Activated CD8-positive, alpha-beta memory T cell treated with anti-CD3 and anti-CD28 coated beads for 48 hours (primary cell): ENCODE measurements at places on chromosomes 3 and 15.

DNA sequence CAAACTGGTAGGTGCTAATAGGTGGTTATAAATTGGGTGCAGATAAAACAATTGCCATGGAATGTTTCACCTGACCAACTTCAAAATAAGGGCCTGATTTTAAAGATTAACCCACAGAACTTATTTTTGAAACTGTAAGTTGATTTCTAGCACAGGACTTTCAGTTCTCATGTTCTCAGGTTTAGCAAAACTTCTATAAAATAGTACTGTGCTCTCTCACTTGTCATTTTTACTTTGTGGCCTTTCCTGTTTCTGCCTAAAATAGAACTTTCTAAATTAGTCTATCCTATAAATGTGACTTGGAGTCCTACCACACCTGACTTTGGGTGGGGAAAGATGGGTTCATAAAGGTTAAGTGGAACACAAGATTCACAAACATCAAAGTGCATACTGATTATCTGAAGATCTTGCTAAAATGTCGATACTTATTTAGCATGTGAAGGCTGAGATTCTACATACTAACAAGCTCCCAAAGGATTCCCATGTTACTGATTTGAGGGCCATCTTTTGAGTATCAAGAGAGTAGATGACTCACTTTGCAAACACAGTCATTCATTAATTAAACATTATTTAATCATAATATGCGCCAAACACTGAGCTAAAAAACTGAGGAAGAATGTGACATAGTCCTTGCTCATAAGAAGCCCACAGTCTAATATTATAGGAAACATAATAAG, 38.6 kb downstream of the BTLA start:
- DNase-seq: no peak

GRCh38 chr15:44092221-44092620, 102.8 kb downstream of the FRMD5 start:
- no peak for DNase-seq

DNA sequence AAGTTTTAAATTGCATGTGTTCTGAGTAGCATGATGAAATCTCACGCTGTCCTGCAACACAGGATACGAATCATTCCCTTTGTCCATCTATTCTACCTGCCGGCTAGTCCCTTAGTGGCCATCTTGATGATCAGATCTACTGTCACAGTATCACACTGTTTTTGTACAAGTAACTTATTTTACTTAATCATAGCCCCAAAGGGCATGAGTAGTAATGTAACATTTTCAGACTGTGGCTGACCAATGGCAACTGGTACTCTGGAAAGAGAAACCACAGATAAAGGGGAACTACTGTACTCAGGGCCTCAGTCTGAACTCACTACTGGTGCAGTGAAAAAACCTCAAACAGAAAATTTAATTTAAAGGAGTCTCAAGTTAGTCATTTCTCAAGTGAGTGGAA, 127.3 kb upstream of the MRPL3 start:
- DNase-seq: no peak

DNA sequence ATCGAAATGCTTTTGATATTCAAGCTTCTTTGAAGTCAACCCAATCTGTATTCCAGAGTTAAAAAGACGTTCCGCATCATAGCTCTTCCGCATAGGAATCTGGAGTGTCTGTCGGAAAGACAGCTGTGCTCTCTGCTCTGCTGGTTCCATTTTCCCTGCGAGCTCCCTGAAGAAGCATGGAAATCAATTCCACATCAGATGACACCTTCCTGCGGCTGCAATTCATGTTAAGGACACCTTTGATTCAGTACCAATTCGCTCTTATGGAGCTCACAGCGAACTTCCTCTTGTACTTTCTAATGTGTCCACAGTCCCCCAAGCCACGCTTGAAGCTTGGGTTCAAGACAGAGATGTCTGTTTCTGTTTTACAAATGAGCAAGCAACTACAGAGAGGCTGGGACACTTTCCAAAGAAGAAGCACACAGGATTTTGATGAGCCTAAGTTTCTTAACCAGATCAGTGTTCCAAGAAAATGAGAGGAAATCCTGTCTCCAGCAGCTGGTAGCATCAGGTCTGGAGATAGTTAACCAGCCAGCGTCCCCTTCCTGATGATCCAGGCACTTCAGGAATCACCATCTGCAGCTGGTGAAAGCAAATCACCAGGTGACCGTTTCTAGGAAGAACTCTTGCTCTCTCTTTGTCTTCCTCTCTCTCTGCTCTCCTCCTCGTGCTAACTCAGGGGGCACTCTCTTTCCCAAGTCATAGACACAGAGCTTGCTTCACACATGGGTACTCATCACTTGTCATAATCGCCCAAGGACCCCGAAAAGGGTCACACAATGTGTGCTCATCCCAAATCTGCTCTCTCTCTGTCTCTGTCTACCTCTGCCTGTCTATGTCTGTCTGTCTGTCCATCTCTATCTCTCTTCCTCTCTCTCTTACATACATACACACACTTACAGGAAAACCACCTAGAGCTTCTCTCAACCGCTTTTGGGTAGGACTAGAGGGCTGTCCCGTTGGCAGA, 281.8 kb downstream of the FAM43A start:
- no peak for DNase-seq

- DNase-seq: no peak
Measured at GRCh38 chr3:141384157-141384556, 15.9 kb downstream of the ZBTB38 start.

DNA sequence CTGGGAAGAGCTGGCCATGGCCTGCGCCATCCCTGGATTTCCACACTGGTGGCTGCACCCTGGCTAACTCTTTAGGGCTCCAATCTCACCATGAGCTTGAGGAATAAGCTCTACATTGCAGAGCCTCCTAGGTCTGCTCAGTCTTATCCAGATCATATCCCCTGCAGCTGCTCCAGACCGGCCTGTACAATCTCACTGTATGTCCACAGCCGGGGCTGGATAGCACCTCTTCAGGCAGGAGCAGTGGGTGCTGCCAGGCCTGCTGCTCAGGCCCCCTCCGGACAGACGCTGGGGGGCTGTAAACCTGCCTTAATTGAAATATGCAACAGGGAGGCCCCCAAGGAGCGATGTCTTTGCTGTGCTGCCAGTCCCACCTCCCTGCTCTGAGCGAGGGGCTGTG, 15.6 kb downstream of the INSYN1 start:
- no peak for DNase-seq

DNA sequence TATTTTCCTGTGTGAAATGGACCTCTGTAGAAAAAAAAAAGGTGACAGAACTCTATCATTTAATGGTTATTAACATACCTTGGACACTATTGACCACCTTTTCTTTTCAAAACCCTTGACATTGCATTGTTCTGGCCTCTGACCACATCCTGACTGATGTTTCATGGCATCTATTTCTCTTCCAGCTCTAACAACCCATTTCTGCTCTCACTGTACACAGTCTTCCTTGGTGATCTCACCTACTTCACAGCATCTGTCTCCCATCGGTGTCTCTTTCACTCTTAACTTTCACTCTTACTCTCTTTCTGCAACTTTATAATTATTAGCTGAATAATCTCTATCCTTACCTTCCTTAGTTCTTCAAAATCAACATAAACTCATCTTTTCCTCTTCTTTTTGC, 217.4 kb upstream of the CD96 start:
- no peak for DNase-seq

DNA sequence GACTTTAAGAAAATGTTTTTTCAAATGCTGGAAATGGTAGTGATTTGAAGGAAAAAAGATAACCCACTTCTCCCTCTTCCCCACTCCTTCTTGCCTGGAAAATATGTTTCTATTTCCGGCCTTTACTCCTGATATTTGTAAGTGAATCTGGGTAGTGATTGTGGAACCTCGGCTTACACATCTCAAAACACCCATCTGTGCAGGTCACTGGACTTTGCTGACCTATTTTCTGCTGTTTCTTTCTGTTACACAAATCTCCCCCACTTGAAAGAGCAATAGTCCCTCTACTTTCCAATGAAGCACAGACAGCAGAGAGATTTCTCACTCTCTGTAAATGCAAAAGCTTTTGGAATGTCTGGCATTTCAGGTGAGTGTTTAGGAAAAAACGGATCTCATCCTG, 76.9 kb upstream of the ICE2 start:
- no peak for DNase-seq

- no peak for DNase-seq
Measured at GRCh38 chr3:138197524-138197923, 10.4 kb downstream of the ARMC8 start.

DNA sequence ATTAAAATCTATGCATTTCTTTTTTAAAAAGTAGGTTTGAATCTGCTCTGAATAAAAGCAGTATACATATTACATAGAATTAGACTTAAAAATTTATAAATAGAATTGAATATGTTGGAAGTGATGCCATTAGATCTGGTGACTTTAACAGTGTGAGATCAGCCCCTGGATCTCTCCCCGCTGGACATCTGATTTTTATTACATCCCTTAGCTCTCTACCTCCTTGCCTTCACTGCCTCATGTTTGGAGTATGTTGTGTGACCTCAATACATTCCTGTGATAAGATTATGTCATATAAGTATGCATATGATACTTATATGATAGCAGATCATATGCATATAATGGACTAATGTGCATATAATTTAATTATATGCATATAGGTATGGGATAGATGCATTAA, 643.4 kb upstream of the NR2F2 start:
- DNase-seq: no peak

- DNase-seq: no peak
Measured at GRCh38 chr15:64653757-64654156, 121.6 kb downstream of the RBPMS2 start.

- no peak for DNase-seq
Measured at GRCh38 chr3:74920721-74921350, 306.4 kb upstream of the CNTN3 start.

GRCh38 chr3:35832140-35832571, 192.8 kb downstream of the ARPP21 start:
- no peak for DNase-seq

DNA sequence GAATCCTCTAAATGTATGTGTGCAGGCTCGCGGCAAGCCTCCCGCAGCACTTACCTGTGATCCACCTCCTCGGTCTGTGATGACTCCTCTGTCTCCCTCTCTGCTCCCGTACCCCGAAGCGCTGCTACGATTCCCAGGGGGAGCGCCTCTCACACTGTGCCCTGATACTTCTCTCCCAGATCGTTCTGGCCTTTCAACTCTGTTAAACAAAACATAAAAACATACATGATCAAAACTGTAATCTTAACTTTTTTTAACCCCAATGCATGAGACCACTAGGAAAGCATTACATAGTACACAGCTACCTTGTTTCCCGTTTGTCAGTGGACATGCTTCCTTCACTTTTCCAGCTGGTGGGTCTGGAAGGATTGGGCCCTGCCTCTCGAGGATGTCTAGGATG, 46.6 kb downstream of the SLTM start:
- DNase-seq: no peak
